ENCODE measurements at places on chromosomes 3 and 15. TPM values are rescaled to one million over a fixed set of nuclear protein-coding genes. Genes with fewer than 3 reads are reported as not detected.

- H3K4me3 ChIP-seq = no peak overlapping the region
- no peaks in the 10 kb centered on the region for H3K36me3 ChIP-seq
- no peak for DNase-seq
- no peaks in the 10 kb centered on the region for H3K27me3 ChIP-seq
Measured at GRCh38 chr3:64110071-64110470, 86.8 kb upstream of the PSMD6 start.

Gene NPTN
- 77.4 TPM for total RNA-seq

GRCh38 chr3:87691109-87691508 is 367.7 kb downstream of the CGGBP1 start:
- no peaks in the 10 kb centered on the region for H3K27me3 ChIP-seq
- H3K4me3 ChIP-seq = no peak overlapping the region
- no peaks in the 10 kb centered on the region for H3K4me1 ChIP-seq
- no peaks in the 10 kb centered on the region for H3K36me3 ChIP-seq

DNA sequence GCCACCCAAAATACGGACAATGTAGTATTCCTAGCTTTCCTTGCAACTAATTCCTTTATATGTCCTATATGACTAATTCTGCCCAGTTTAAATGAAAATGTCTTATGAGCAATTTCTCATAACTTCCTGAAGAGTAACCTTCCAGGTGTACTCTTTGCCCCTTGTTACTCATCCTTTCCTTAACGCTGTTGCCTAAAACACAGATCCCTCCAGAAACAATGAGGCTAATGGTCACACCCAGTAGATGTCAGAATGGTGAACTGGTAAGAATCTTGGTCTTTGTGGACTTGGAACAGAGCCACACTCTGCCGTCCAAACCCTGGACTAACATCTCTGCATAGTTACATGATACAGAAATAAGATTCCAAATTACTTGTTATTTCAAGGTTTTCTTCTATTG is 497.9 kb downstream of the IGSF11 start:
- no peaks in the 10 kb centered on the region for H3K4me1 ChIP-seq
- H3K27me3 ChIP-seq = no peaks in the 10 kb centered on the region
- H3K36me3 ChIP-seq = no peaks in the 10 kb centered on the region
- no peak overlapping the region for H3K27ac ChIP-seq
- DNase-seq = no peak

GRCh38 chr3:56111606-56112304 is 356.5 kb downstream of the ERC2 start:
- H3K4me1 ChIP-seq = no peaks in the 10 kb centered on the region
- H3K36me3 ChIP-seq = no peaks in the 10 kb centered on the region
- H3K27me3 ChIP-seq = no peaks in the 10 kb centered on the region

GRCh38 chr3:83034806-83035703 is 1273.6 kb upstream of the GBE1 start:
- no peaks in the 10 kb centered on the region for H3K27me3 ChIP-seq
- no peak overlapping the region for H3K4me3 ChIP-seq
- no peaks in the 10 kb centered on the region for H3K4me1 ChIP-seq

Gene FMN1
- 0.29 TPM for total RNA-seq

GRCh38 chr15:100207053-100207452 is 134.7 kb downstream of the ADAMTS17 start:
- H3K4me3 ChIP-seq = no peak overlapping the region
- H3K4me1 ChIP-seq = no peaks in the 10 kb centered on the region
- no peaks in the 10 kb centered on the region for H3K27me3 ChIP-seq
- no peaks in the 10 kb centered on the region for H3K36me3 ChIP-seq
- DNase-seq = no peak

DNA sequence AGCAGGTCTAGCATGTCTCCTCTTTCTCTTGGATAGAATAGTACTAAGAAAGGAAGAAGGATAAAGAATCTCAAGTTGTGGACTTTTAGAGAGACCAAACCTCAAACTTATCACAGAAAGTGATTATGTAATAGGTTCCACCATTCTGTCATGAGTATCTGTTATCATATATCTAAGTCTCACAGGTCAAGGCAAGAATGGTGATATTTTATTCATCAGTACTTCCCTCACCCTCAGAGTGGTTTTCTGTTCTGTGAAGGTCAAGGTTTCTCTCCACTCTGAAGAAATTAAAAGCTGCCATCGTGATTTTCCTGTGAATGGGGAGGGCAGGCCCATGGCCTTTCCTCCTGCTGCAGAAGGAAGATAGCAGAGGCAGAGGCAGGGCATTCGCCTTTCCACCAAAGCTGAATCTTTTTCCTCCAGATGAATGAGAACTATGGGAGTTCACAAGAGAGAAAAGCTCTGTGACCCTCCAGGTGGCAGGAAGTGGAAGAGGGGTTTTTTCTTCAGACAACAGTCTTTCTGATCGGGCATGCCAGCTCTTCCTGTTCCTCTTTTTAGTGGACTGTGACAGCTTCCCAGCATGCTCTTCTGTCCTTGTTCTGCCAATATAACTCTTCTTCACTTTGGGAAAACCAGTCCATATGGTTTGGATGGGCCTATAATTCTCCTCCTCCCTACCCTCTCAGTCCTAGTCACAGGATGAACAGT is 37.1 kb upstream of the CCK start:
- H3K36me3 ChIP-seq = no peaks in the 10 kb centered on the region
- no peak overlapping the region for H3K4me3 ChIP-seq
- H3K27me3 ChIP-seq = peaks cover 2% of the 10 kb centered on the region
- H3K4me1 ChIP-seq = no peaks in the 10 kb centered on the region
- no peak for DNase-seq

GRCh38 chr3:126464997-126465396 is 10.7 kb downstream of the ZXDC start:
- no peaks in the 10 kb centered on the region for H3K4me1 ChIP-seq
- no peak for DNase-seq
- no peak overlapping the region for H3K27ac ChIP-seq
- H3K27me3 ChIP-seq = no peaks in the 10 kb centered on the region
- H3K4me3 ChIP-seq = no peak overlapping the region
- peaks cover 19% of the 10 kb centered on the region for H3K36me3 ChIP-seq

DNA sequence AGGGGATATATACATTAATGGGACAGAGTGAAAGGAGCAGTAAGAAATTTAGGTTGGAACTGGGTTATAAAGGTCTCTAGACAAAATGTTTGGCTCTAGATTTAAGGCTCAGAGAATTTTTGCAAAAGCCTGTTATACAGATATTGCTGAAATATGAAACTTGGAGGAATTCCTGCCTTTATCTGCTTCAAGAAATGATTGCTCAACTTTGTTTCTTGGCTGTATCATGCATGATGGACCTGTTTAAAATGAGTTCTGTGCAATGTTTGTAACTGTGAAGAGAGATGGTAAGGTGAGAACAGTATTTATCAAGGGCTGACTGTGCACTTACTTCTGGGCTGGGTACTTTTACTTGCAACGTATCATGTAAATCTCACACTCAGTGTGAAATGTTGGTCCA is 3.3 kb downstream of the CRYBG3 start:
- H3K4me1 ChIP-seq = peaks cover 14% of the 10 kb centered on the region
- no peak overlapping the region for H3K27ac ChIP-seq
- H3K4me3 ChIP-seq = no peak overlapping the region
- no peaks in the 10 kb centered on the region for H3K27me3 ChIP-seq
- no peaks in the 10 kb centered on the region for H3K36me3 ChIP-seq

- H3K27me3 ChIP-seq = no peaks in the 10 kb centered on the region
- no peak for DNase-seq
- no peak overlapping the region for H3K27ac ChIP-seq
- H3K4me3 ChIP-seq = no peak overlapping the region
Measured at GRCh38 chr15:58523634-58524033, 91.8 kb downstream of the LIPC start.

DNA sequence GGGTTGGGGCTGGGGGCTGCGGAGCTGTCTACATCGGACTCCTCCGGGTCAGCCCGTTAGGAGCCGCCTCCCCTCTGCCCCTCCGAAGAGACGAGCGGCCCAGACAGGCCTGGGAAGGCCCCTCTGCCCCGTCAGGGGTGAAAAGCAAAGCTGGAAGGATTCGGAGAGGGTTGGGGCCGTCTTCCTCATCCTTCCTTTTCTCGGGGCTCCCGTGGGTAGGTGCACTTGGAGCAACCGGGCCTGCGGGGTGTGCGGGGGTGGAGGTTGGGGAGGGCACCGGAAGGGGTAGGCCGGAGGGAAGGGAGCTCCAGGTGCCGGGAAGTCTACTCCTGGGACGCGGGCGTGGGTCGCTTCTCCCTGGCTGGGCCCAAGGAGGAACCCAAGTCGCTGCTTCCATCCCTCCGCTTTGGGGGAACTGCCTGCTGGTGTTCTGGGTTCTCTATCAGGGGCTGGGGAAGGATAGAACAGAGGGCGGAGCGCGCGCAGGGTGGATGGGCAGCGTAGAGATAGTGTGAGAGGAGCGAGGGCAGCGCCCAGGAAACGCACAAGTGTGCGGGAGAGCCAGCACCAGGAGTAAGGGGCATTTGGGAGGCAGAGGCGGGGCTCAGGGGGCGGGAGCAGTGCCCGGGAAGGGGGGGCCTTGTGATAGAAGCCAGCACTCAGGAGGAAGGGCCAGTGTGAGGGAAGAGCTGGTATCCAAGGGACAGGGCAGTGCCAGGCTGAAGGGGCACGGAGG is 590 bp downstream of the POLR2H start:
- peaks cover 6% of the 10 kb centered on the region for H3K36me3 ChIP-seq
- no peaks in the 10 kb centered on the region for H3K27me3 ChIP-seq
- peak overlapping the region; percentile 86 for H3K27ac ChIP-seq
- DNase-seq = no peak
- H3K4me1 ChIP-seq = peaks cover 14% of the 10 kb centered on the region

- no peaks in the 10 kb centered on the region for H3K27me3 ChIP-seq
- H3K36me3 ChIP-seq = no peaks in the 10 kb centered on the region
- peak; percentile 39 for DNase-seq
- no peaks in the 10 kb centered on the region for H3K4me1 ChIP-seq
Measured at GRCh38 chr15:75067123-75067830, 43.9 kb downstream of the PPCDC start.

DNA sequence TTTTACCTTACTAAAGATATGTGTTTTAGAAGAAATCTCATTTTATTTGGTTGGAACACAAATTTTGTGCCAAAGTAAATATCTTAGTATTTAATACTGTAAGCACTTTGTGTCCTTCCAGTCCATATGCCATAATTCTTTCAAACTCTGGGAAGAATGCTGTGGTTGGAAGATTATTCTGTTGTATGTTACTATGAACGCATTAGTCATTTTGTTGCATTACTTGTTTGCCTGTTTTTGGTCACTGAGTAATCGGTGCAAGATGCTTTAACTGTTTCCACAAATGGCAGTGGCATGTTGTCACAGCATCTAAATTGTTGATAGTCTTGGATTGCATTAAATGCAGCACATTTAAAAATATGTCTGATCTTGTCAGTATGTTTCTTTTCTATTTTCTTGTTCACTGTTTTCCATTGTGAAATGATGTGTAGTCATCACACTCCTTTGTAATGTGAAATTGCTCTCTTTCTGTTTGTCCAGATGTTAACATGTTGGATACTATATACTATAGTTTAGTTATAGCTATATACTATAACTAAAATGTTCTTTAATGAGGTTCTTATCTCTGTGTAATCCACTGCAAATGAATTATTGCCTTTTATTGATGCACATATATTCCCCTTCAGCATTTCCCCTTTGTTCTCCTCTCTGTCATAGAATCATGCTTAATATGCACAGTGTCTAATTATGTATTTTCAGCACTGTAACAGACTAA is 89.9 kb upstream of the FLNB start:
- H3K36me3 ChIP-seq = peaks cover 13% of the 10 kb centered on the region
- H3K4me1 ChIP-seq = no peaks in the 10 kb centered on the region
- no peak overlapping the region for H3K27ac ChIP-seq

DNA sequence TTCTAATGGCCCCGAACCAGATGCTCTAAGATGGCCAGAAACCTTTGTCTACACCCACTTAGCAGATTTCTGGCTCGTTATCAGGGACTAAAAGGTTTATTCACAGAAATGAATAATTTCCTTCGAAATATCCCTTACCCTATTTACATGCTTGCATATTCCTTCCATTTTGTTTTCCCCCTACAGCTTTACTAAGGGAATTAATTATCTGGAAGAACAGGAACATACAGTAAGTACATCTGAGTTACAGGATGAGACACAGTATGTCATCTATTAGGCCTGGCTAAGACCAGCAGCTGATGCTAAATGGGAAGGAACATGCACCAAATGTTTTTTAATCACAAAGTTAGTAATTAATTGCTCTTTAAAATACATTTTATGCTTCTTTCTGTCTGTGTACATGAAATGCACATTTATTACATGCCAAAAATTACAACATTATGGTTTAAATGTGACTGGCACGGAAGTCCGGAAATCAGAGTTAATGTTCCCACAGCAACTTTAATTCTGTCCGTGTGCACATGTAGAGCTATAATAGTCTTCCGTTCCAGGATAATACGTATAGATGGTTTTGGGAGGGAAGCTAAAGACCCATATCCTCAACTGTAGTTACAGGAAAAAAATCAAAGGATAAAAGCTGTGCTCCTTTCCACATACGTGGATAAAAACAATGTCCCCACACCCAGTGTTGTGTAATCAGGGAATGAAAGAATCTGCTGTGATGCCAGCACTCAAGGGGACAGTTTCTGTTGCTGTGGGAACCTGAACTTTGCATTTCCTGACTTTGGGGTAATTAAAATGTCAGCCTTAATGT is 82.0 kb downstream of the TIGIT start:
- no peaks in the 10 kb centered on the region for H3K27me3 ChIP-seq
- no peaks in the 10 kb centered on the region for H3K4me1 ChIP-seq
- H3K4me3 ChIP-seq = no peak overlapping the region
- H3K36me3 ChIP-seq = peaks cover 3% of the 10 kb centered on the region

- H3K27me3 ChIP-seq = no peaks in the 10 kb centered on the region
- peak; percentile 34 for DNase-seq
- H3K4me3 ChIP-seq = no peak overlapping the region
- H3K27ac ChIP-seq = no peak overlapping the region
- peaks cover 16% of the 10 kb centered on the region for H3K4me1 ChIP-seq
Measured at GRCh38 chr3:39141171-39141995, 12.0 kb downstream of the CSRNP1 start.

GRCh38 chr3:146326875-146327543 is 76.1 kb upstream of the PLSCR4 start:
- H3K4me3 ChIP-seq = no peak overlapping the region
- peaks cover 2% of the 10 kb centered on the region for H3K4me1 ChIP-seq
- H3K27me3 ChIP-seq = no peaks in the 10 kb centered on the region
- no peaks in the 10 kb centered on the region for H3K36me3 ChIP-seq
- DNase-seq = peak; percentile 85

Gene GABRR3
- total RNA-seq = not detected

GRCh38 chr3:59074764-59075163 is 24.9 kb upstream of the CFAP20DC start:
- H3K27ac ChIP-seq = no peak overlapping the region
- no peaks in the 10 kb centered on the region for H3K4me1 ChIP-seq
- no peaks in the 10 kb centered on the region for H3K36me3 ChIP-seq

- no peak for DNase-seq
- no peaks in the 10 kb centered on the region for H3K36me3 ChIP-seq
- no peak overlapping the region for H3K4me3 ChIP-seq
- no peak overlapping the region for H3K27ac ChIP-seq
- H3K27me3 ChIP-seq = no peaks in the 10 kb centered on the region
- no peaks in the 10 kb centered on the region for H3K4me1 ChIP-seq
Measured at GRCh38 chr3:74302969-74303368, 311.5 kb downstream of the CNTN3 start.

GRCh38 chr3:125957674-125958510 is 11.1 kb upstream of the ROPN1B start:
- H3K4me1 ChIP-seq = no peaks in the 10 kb centered on the region
- no peak overlapping the region for H3K27ac ChIP-seq
- H3K36me3 ChIP-seq = no peaks in the 10 kb centered on the region
- DNase-seq = no peak
- peaks cover 4% of the 10 kb centered on the region for H3K27me3 ChIP-seq
